Left lung (tissue), 14 donors: ENCODE measurements at places on chromosomes 1 and 21.

- DNase-seq: no peak
Measured at GRCh38 chr1:88768816-88769215, 84.7 kb downstream of the PKN2 start.

GRCh38 chr1:76015478-76016103 lies 59.0 kb upstream of the ST6GALNAC3 start:
- DNase-seq: no peak

DNA sequence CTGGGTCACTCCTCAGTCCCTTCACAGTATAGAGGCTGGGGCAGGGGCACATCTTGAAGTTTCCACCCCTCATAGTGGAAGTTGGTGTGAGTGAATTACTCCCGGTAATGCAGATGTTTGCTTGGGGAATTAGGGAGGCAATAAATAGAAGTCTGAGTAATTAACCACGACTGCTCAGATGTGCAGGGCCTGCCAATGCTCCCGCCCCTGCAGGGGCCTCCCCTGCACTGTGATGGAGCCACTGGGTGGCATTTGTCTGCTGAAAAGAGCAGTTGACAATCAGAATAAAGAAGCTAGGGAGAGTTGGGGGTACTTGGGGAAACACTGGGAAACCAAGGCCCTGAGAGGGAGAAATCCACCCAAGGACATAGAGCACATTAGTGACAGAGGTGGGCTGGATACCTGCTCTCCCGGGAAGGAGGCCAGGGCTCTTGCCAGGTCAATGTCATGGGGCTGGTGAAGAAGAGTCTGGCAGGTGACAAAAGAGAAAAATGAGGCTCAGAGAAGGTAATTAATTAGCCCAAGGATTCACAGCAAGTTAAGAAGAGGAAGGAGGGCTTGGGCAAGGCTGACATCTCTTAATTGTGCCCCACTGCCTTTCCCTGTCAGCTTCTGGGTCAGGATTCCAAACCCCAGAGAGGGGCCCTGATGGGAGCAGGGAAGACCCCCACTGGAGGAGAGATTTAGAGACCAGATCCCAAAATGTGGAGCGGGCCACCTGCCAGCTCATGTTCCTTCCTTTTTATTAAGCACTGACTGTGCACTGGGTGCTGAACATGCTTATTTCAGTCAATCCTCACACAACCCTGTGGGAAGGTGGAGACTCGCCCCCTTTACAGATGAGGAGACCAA lies 436.2 kb downstream of the MATN1 start:
- no peak for DNase-seq

DNA sequence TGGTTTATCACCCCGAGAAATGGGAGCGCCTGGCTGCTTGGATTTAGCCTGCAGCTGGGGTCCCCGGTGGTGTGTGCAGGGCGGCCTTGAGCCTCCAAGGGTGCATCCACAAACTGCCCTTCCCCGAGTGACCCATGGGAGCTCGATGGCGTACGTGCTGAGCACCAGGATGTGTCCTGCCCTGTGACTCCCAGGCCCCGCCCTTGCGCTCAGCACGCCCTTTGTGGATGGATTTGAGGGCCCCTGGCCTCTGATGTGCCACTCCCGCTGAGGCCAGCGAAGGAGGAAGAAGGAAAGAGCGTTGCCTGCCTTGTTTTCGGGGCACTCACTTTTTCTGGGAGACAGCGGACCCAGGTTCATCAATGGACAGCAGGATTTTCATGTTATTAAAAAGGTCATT lies 1.7 kb upstream of the TFF3 start:
- no peak for DNase-seq

DNA sequence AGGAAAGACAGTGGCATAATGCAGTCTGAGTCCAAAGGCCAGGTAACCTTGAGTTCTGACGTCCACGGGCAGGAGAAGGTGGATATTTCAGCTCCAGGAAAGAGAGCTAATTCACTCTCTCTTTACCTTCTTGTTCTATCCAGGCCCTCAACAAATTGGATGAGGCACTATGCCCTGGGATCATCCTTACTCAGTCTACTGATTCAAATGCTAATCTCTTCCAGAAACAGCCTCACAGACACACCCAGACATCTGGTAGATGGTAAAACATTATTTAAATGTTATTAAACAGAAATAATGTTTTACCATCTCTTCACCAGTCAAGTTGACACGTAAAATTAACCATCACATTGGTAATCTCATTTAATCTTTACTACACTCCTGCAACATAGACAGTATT lies 73.0 kb downstream of the RBM11 start:
- DNase-seq: no peak

GRCh38 chr1:181518152-181518551 lies 34.8 kb downstream of the CACNA1E start:
- no peak for DNase-seq

DNA sequence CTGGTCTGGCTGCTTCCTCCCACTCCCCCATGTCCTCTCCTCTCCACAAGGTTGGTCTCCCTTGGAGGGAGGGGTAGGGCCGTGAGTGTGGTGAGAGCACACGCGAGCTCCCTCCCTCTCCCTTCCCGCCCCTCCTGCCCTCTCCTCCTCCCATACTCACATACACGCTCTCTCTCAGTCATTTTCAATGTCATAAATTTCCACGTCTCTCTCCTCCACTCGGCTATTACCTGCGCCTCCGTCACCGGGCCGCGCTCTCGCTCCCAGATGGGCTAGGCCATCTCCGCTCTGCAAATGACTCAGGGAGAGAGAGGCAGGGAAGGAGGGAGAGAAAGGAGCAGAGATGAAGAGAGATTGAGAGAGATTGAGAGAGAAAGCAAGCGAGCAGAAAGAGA lies 36.7 kb upstream of the DMBX1 start:
- no peak for DNase-seq

DNA sequence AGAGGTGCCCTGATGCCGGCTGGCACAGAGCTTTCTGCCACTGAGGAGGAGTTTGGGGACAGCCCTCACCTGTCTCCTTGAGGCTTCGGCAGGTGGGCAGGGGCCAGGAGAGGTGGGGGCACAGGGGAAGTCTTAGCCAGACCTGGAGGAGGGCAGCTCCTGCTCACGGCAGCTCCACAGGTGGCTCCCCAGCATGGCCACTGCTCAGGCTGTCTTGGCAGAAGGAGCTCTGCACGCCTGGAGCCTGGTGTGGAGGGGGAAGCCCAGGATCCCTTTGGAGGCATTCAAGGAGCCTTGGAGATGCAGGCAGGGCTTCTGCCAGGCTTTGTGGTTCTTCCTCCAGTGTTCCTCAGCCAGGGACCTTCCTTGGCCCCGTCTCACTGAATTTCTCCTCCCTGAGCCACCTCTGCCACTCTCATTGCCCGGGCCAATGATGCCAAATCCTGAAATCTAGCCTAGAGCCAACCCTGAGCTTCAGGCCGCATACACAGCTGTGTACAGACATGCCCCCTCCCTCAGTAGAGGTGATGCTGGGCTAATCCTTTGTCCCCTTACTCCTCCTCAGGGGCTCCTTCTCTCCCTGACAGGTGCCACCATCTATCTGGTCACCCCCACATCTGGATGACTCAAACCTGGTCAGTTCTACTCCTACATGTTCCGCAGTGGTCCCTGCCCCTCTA lies 251.8 kb upstream of the VAMP3 start:
- peak; percentile 39 for DNase-seq

DNA sequence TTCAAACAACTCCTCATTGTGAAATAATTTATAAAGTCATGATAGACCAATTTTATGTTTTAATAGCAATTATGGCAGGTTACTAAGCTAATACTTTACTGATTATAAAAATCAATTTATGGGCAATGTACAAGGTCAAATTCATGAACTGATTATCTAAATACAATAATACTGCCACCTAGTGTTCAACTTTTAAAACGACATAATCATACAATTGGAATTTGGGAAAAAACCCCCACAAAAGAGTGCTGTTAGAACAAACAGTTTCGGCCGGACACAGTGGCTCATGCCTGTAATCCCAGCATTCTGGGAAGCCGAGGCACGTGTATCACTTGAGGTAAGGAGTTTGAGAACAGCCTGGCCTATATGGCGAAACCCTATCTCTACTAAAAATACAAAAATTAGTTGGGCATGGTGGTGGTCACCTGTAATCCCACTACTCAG lies 14.0 kb downstream of the GTF2B start:
- DNase-seq: no peak

- DNase-seq: no peak
Measured at GRCh38 chr1:245087723-245088122, 67.1 kb upstream of the KIF26B start.
